ENCODE measurements at places on chromosomes 5 and 9.

DNA sequence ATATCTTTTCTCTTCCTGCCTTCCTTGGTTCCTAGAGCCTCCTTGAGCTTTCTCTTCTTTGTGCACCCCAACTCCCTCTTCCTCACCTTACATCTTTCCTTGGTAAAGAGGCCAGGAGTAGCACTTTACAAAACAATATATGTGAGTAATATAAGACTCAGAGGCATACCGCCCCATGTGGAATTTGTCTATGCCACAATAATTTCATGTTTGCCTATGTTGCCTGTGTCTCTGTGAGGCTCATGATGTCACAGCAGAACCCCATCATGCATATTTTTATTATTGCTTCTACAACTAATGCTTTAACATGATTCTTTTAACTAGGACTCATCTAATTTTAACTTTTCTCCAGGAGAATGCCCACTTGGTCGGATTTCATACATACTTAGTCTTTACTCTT, 15.0 kb upstream of the LVRN start:
- no peak for DNase-seq

- no peak for DNase-seq
Observed at GRCh38 chr9:23123048-23123632, 676.5 kb downstream of the DMRTA1 start.

DNA sequence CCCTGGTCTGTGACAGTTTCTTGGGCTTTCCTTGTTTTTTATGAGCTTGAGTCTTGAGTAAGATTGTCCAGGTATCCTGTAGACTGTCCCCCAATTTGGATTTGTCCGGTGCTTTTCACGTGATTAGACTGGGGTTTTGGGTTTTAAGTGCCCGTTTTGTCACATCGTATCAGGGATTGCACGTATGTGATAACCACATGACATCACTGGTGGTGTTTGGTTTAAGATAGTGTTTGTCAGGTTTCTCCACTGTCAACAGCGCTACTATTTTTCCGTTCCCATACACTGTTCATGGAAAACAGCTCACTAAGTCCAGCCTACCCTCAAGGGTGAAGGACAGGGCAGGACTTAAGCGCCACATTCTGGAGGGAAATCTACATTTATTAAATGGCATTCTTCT, 39.7 kb downstream of the LMNB1 start:
- no peak for DNase-seq

DNA sequence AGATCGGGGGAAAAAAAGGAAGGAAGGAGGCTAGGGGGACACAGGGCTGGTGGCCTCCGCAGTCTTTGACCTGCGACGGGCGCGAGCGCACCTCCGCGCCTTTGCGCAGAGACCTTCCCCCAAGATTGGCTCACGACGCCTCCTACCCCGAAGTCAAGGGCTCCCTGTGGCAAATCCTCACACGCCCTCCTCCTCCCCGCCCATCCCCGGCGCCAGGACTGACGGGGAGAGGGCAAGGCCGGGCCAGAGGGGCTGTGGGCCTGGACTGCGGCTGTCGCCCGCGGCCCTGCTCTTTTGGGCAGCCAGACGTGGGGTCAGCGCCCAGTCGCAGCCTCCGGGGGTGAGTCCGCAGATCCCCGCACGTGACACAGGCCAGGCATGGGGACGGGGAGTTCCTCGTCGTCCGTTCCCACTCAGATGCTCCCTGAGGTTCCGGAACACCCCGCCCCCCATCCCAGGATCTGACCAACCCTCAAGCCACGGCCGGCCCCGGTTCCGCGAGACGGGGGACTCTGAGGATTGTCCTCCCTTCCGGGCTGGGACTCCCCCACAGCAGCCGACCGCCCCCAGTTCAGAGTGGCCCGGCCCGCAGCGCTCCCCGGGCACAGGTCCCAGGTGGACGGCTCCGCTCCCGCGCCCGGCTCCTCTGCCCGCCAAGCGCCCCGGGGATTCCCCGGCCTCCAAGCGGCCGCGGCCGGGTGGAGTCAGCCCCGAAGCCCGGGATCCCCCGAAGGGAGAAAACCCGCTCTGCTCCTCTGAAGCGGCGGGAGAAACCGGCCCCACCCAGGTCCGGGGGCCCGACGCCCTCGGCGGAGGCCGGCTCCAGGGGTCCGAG, 543 bp upstream of the ANKRD33B start:
- DNase-seq, result peak; percentile 40

DNA sequence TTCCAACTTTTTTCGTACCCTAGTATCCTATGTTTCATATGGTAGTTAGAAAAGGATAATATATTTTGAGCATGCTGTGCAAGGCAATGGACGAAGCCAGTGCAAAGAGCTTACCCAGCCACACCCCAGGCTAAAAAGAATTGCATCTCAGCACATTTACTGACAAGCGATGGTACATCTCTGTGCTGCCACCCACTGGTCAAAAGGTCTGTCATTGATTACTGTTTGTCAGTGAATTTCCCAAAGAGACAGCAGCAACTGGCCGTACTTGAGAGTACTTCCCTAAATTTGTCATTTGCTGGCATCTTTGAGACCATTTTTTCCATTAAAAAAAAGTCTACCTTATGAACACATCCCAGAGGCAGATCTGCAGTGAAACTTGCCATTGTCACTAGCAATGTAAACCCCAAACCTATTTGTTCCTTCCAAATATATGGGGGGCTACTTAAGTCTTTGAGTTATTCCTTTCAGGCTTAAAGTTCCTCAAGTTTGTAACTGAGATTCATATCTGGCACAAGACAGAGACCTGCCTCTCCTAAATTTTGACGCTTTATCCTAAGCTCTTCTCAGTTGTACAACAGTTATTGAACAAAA, 184.3 kb downstream of the CTNND2 start:
- DNase-seq, result no peak

GRCh38 chr9:72441848-72442607, 77.0 kb upstream of the ZFAND5 start:
- peak; percentile 39 for DNase-seq

DNA sequence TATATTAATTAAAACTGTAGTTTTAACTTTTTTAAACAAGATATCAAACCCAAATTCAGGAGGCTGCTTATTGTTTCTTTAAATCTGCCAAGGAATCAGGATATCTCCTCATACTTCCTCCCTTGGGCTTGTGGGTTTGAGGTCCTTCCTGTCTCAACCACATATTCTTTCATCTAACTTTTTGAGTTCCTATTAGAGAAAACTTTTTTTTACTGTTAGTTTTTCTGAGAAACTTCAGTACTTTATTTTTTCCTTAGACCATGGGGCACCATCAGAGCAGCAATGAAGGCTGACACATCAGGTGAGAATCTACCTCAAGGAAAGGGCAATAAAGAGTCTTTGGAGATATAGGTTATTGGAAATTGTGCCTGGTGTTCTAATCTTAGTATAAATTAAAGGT, 56.7 kb downstream of the TSSK1B start:
- DNase-seq, result peak; percentile 9

- no peak for DNase-seq
Observed at GRCh38 chr9:123365881-123366528, 10.0 kb downstream of the CRB2 start.

GRCh38 chr9:107647611-107648010, 158.0 kb upstream of the KLF4 start:
- DNase-seq, result no peak

DNA sequence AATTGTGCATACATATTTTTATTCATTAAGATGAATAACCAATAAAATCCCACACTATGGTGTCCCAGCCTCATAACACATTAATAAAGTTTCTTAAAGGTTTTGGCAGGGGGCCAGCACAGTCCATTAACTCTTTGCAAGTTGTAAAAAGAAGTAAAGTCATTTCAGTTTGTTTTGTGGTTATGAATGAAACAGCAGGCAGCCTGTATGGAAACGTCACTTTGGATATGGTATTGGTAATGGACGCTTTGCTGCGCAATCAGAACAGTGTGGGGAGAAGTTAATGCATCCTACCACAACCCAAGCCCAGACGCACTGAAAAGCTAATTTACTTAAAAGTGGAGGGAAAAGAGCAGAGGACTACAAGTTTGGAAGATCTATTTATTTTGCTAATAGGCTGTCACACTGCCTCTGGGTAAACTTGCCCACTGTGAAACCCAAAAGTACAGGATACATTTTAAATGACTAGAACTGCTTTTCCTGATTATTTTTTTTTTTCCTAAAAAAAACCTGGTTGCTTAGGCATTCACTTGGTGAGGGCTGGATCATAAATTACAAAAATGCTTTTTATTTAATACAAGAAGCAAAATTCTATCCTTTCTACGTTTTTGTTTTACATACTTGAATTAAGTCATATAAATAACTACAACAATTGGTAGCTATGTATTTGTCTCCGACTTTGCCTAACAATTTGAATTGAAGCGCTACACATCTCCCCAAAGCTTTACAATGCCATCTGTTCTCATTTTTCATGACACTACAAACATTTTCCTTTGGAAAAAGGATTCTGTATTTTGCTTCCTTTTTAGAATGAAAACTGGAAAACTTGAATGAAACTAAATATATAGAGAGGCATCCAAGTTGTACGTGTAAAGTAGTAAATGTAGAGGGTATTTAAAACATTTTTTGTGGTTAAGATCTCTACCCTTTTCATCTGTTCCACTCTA, 104.3 kb downstream of the NFIB start:
- DNase-seq, result no peak

- no peak for DNase-seq
Observed at GRCh38 chr9:129930743-129931142, 95.5 kb downstream of the USP20 start.

DNA sequence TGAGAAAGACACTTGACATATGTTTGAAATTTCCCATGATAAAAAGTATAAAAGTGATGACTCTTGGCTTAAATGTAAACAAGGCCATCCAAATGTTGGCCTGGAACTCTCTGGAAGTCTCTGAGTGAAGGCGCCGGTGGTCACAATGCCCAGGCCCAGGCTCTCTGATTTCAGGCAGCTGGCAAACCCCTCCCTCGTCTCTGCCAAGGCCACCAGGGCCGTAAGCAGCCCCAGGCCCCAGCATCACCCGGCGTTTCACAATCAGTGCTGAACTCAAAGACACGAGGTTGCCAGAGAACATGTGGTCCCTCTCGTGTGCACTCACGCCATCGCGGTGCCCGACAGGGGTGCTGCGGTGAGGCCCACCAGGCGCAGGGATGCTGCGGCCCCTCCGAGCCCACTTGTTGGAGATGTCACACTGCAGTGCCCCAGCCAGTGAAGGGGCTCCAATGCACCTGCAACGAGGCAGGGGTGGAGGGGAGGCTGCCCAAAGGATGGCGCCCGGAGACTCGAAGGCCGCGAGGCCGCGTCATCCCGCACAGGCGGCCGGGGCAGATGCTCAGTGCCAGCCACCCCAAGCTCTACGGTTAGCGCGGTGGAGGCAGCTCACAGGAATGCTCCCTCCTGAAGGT, 15.0 kb downstream of the LPCAT1 start:
- no peak for DNase-seq

DNA sequence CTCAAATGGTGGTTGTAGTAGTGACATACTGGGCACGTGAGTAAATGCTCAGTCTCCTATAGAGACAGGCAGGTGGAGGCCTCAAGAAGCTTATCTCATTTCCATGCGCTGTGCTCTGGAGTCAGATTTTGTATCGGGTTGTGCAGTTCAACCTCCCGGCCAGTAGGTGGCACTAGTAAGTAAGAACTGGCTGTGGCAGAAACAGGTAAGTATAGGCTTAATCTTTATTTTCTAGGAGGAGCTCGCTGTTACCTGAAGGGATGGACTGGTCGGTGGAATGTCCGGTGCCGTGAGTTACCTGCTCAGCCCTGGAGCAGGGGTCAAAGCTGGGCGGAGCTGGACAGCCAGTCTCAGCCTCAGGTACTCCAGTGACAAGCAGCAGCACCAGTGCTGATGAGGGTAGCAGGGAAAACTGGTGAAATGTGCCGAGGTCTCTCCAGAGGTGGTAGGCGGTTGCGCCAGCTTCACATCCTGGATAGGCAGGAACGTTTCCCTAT, 880.1 kb upstream of the SEMA6A start:
- peak; percentile 39 for DNase-seq

DNA sequence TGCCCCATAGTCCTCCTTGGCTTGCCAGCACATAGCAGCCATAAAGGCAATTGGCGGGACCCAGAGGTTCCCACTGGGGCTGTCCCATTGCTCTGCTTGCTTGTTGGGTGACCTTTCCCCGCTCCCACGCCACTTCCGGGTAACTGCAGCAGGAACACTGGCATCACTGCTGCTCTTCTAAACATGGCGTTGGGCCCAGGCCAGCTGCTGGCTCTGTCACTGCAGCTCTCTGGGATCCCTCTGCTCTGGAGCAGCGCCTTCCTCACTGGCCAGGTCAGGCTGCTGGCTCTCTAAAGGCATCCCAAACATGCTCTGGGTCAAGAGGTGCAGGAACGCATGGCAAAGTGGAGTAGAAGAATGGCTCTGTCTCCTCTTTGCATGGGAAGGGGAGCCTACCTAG, 92.9 kb downstream of the DRD1 start:
- no peak for DNase-seq

GRCh38 chr5:67283275-67283987, 86.8 kb upstream of the CD180 start:
- DNase-seq, result no peak

- no peak for DNase-seq
Observed at GRCh38 chr5:40191150-40191549, 488.6 kb upstream of the PTGER4 start.

- no peak for DNase-seq
Observed at GRCh38 chr5:32942225-32942989, 231.3 kb downstream of the NPR3 start.

DNA sequence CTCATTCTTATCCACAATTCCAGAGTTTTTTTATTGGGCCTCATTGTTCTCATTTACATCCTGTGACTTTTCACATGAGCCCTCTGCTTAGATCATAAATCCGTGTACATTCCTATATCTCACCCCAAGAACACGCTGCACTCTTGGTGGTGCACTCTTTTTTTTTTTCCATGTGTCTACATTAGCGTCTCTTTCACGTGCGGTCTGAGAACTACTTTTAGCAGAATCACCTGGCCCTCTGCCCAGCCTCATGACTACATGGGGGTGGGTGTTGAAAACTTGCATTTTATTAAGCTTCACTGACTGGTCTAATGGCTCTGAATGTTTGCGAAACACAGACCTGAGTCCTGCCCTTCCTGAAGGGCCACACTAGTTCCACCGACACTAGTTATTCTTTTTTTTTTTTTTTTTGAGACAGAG, 18.6 kb downstream of the C9orf57 start:
- DNase-seq, result no peak

GRCh38 chr9:85331626-85332025, 410.1 kb downstream of the AGTPBP1 start:
- no peak for DNase-seq

- no peak for DNase-seq
Observed at GRCh38 chr9:13292158-13292557, 12.7 kb upstream of the MPDZ start.

DNA sequence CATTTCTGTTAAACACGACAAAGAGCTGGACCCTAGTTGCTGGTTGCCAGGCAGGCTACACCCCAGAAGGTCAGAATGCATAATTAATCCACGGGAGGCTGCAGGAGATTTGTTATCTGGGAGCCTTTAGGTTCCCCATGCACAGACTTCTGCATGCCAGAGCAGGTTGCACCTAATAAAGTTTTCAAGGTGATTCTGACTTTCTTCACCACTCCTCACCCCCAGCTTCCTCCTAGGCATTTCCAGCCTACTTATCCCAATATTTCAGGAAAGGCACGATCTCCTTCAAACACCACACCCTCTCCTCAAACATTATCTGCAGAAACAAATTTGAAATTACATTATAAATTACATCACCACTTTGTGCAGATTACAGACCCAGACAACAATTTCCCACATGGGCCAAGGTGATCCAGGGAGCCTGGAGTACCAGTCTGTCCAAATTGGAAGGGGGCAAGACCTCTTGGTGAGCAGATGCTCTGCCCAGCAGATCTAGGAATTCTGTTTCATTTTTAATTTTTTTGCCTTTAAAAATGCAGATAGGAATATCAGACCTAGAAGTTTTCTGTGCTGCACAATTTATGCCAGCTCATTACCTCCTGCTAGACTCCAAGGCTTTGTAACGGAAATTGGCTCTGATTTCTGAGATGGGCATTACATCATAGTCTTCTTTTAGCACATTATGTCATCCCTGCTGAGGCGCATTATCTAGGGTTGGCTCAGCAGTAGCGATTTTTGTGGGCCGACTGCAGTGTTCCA, 363.4 kb upstream of the SLC30A5 start:
- DNase-seq, result no peak
